SJCRH30 (cell line): ENCODE measurements at places on chromosomes 13 and 19. TPM values are rescaled to one million over a fixed set of nuclear protein-coding genes. Genes with fewer than 3 reads are reported as not detected.

NXNL1 gene
- total RNA-seq: not detected in 2 replicates

- no peak for DNase-seq
These were observed 4.1 kb downstream of the ZNF536 start for GRCh38 chr19:30376272-30376671.

WDR88 gene
- total RNA-seq: not detected in 2 replicates

DNA sequence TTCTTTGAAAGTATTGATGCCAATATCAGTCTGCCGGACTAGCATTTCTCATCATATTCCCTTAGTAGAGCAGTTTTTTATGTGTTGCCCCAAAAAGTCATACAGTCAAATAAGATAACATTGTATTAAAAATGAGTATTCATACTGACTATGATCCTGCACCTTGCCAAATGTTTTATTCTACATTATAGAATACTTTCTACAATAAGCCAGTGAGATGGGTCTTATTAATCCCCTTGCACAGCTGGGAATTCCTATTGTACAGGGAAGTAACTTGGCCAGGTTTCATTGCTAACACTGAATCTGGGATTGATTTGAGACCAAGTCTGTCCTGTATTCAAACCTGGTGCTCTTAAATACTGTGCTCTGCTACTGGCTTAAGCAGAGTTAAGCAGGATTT lies 114.0 kb downstream of the KCTD12 start:
- no peak for DNase-seq

LENG8 gene
- total RNA-seq: 18.9 and 25.6 TPM in 2 replicates

TNPO2 gene
- total RNA-seq: 72.4 and 80.9 TPM in 2 replicates

- no peak for DNase-seq
These were observed 1.6 kb upstream of the KRTDAP start for GRCh38 chr19:35491836-35492360.

- no peak for DNase-seq
These were observed 76.7 kb downstream of the RASL11A start for GRCh38 chr13:27347211-27347772.
